ENCODE measurements at places on chromosomes 6 and 20.

- DNase-seq, result no peak
Observed at GRCh38 chr20:57178582-57179111, 87.8 kb downstream of the BMP7 start.

DNA sequence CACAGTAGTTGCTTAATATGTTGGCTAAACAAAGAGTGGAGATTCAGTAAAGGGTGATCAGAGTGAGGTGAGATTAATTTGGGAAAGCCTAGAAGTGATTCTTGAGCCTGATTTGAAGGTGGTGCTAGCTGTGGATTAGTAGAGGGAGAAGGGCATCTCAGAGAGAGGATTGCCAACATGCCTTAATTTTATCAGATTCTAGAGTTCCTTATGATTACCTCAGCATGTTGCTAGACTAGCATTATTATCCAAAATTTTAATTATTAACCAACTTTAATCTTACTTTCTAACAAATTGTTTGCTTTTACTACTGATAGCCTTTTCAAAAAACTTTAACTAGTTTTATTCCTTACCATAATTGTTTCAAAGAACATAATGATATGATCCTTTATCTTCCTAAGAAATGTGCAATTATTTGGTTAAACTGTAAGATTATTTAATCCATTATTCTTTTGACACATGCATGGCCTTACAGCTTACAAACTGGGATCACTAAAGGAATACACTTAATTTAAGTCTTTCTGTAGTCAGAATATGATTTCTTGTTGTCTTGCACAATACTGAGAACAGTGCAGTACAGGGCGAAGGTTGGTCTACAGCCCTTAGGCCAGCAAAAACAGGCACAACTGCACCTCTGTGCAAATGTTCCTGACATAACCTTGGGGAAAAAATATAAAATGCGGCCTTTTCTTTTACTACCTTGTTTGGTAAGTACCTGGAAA lies 88.9 kb downstream of the SLC16A10 start:
- no peak for DNase-seq

DNA sequence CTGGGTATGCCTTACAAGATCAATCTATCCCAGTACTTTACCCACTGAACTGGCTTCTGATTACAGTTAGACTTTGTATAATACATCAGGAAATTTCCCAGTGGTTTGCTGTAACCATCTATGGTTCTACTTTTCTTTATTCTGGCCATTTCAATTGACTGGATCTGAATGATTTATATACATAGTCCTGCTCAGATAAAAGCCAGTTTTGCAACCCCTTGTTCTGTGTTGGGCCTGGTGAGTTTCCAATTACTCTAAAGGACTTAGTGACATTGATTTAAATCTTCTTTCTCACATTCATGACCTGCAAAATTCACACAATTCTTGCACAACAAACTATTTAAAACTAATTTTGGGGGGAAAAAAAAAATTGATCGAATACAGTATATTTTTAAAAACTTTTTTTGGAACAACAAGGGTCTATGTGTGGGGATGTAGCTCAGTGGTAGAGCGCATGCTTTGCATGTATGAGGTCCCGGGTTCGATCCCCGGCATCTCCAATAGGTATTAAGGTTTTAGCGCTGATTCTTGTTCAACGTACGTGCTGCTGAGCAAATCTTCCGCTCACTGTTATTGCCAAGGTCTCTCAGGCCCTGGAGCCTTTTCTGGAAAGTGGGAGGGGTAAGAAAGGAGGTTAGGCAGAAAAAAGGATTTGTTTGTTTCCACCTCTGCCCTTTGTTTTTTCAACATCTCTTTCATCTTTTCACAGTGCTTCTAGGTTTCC lies 117.5 kb downstream of the GPX5 start:
- peak; percentile 87 for DNase-seq

- DNase-seq, result peak; percentile 44
Observed at GRCh38 chr6:36724514-36725390, 27.1 kb downstream of the RAB44 start.

DNA sequence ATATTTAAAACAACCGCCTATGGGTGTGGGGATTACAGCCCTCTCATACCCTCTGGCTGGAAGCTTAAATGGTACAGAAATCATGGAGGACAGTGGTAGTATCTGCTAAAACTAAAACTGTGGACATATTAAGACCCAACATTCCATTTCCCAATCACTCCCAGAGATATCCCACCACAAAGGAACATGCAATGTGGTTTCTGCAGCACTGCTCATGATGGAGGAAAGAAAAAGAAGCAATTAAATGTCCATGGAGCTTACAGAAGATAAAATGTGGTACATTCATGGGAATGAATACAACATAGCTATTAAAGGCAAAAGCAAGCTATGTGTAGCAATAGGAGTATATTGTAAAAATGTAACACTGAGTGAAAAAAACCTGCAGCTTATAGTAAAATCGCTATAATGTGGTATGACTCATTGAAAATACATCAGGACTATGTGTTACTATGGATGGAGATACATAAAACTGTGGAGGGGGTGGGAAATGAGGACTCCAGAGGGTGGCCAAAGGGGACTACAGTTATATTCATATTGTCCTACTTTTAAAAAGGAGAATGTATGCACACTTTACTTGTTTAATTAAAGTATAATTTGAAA lies 22.9 kb upstream of the NNAT start:
- DNase-seq, result no peak

GRCh38 chr6:112343977-112344376 lies 3.2 kb upstream of the RFPL4B start:
- no peak for DNase-seq

GRCh38 chr20:39338469-39339376 lies 376.6 kb downstream of the DHX35 start:
- no peak for DNase-seq

DNA sequence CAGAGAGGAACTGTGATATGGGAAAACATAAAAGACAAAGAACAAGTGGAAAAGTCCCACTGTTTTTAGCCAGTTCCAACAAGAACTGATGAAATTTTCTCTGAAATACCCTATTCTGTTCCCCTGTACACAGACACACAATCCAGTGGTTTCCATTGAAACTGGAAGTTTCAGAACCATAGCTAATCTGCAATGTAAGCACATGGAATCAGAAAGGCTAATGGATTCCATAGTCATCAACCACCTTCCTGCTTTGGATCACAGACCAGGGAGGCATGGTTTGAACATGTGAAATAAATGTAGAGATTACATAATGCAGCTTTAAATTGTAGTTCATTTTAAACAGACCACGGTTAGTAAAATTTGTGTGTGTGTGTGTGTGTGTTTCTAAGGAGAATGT lies 242.1 kb downstream of the GJA1 start:
- no peak for DNase-seq

DNA sequence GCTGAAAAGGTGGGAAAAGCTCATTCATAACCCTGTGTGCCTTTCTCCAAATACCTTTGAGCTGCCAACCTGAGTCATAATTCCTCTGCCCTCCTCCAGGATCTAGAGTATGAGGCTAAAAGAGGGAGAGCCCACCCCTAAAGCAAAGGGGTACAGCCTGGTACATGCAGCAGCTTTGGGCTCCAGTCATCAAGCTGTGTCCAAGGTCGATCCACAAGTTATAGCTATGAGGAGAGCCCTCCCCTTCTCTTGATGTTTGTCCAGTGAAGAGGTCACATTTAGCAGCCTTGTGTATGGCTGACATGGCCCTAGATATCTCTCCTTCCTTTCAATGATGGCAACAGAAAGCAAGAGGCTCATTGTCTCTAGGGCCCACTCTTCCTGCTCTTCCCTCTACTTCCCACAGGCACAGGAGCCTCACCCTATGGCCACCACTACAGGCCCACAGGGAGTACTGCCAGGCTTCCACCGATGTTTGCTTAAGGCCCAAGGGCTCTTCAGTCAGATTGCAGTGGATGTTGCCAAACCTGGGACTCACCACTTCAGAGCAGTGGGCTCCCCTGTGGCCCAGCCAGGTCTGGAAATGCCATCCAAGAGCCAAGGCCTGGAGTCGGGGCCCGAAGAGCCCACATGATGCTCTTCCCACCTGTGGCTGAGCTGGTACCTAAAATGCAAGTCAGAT lies 176.8 kb downstream of the CD83 start:
- DNase-seq, result no peak

DNA sequence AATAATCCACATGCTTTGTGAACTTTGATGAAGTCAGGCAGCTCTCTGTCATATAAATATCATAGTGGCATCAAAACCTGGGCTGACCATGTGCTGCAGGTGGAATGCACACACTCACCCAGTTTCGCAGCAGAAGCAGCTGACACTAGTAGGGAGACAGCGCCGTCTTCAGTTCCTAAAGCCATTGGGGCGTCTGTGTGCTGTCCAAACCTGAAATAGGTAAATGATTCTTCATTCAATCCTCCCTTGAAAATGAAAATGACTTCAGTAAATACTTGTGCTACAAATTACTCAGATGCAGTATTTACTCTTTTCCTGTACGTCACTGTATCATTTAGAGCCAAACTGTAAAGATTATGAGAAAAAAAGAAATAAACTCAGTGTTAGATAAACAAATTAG lies 127.5 kb downstream of the EYA4 start:
- no peak for DNase-seq

- no peak for DNase-seq
Observed at GRCh38 chr6:75114806-75115205, 91.0 kb downstream of the COL12A1 start.

GRCh38 chr6:1667012-1667804 lies 57.5 kb downstream of the FOXC1 start:
- no peak for DNase-seq
